ENCODE measurements at places on chromosomes 1 and 21.

GRCh38 chr1:23743287-23744152, at the start of gene ELOA:
TSS of gene ELOA (plus strand) at chr1:23743471. CDS start at chr1:23743504, 33 bp downstream.
- peak within 1 kb of the TSS; percentile 93 for H3K27ac ChIP-seq
- H3K4me1 ChIP-seq = peaks cover 48% of the 10 kb centered on the region
- H3K36me3 ChIP-seq = peaks cover 22% of the 10 kb centered on the region
- DNase-seq = peak; percentile 88

DNA sequence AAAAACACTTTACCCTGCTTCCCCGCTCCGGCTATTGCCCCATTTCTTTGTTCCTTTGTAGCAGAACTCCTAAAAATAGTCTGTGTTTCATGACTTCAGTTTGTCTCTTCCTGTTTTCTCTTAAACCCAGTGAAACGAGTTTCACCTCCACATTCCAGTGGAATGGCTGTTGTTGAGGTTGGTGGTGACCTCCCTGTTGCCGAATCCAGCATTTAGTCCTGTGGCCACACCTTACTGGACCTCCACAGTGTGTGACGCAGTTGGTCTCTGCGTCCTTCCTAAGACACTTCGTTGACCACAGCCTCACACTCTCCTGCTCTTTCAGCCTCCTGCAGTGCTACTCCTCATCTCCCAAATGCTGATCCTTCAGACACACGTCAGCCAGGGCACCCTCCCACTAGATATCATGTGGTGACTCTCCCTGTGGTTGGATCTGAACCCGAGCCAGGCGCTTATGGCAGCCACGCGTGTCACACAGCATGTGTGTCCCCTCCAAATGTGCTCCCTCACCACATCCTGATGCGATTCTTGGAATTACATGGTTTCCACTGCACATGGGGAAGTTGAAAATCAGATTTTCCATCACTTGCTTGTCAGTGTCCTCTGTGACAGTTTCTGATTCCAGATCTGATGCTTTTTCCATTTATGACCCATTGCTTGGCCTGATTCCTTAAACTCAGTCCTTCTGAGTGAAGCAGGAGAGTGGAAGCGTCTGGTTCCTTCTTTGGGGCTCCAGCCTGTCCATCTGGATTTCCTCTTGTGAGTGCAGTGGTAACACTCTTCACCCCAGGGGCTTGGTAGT, 99.1 kb upstream of the ARTN start:
- peaks cover 7% of the 10 kb centered on the region for H3K36me3 ChIP-seq
- no peaks in the 10 kb centered on the region for H3K27me3 ChIP-seq
- H3K4me1 ChIP-seq = peaks cover 56% of the 10 kb centered on the region
- H3K4me3 ChIP-seq = no peak overlapping the region
- DNase-seq = no peak
- no peak overlapping the region for H3K27ac ChIP-seq

GRCh38 chr1:53220962-53221286, 490 bp upstream of the CZIB start:
- peak overlapping the region; percentile 87 for H3K4me3 ChIP-seq
- H3K27me3 ChIP-seq = no peaks in the 10 kb centered on the region
- H3K27ac ChIP-seq = peak overlapping the region; percentile 96
- H3K36me3 ChIP-seq = peaks cover 4% of the 10 kb centered on the region

GRCh38 chr1:42417166-42417565, 36.6 kb downstream of the RIMKLA start:
- no peaks in the 10 kb centered on the region for H3K36me3 ChIP-seq
- H3K27ac ChIP-seq = no peak overlapping the region
- no peak for DNase-seq
- H3K4me3 ChIP-seq = no peak overlapping the region

DNA sequence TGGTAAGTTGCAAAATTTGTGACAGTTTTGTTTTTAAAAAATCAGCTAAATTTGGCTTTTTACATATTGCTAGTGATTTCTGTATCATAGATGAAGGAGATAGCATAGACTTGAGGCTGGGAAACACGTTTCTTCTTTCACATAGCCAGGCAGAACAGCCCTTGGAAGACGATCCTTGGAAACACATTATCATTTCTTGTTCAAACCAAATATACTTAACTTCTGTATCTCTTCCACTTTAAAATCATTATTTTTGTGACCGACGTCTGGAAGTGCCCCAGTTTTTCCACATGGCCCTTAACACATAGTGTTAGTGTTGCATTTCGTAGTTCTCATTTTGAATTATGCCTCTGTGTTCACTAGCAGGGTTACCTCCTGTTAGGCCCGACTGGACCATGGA, 193.5 kb downstream of the SDCCAG8 start:
- H3K36me3 ChIP-seq = peaks cover 3% of the 10 kb centered on the region
- H3K4me1 ChIP-seq = peaks cover 14% of the 10 kb centered on the region
- no peak overlapping the region for H3K4me3 ChIP-seq

DNA sequence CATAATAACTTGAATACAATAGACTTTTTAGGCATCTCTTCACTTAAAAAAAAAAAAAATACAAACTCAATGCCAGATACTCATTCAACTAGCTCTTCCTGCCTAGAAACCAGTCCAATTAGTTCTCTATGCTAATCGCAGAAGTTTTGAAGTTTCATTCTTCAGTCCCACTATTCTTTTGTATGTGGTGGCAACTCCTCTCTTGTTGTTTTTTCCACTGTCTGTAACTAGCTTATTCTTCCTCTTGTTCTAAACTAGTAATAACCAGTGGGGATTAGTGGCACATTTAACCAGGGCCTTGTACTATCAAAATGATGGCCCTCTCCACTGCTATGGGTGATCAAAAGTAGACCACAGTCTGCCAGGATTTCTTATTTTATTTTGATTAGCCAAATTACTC, 52.5 kb downstream of the SELENOF start:
- H3K4me1 ChIP-seq = peaks cover 3% of the 10 kb centered on the region
- H3K4me3 ChIP-seq = no peak overlapping the region
- DNase-seq = no peak
- no peaks in the 10 kb centered on the region for H3K27me3 ChIP-seq

DNA sequence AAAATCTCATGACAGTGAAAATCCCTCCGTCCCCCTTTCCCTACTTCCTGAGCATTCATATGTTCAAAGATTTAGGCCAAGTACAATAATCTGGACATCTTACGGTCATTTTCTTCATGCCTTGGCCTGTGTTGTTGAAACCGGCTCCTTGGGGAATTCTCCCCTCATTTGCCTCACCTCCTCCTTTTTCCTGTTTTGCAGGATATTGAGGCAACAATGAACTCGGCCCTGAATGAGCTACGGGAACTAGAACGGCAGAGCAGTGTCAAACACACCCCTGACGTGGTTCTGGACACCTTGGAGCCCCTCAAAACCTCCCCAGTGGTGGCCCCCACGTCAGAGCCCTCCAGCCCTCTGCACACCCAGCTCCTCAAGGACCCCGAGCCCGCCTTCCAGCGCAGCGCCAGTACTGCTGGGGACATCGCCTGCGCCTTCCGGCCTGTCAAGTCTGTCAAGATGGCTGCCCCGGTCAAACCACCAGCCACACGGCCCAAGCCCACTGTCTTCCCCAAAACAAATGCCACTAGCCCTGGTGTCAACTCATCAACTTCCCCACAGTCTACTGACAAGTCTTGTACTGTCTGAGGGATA, 9.3 kb upstream of the IKBKE start:
- DNase-seq = no peak
- no peak overlapping the region for H3K27ac ChIP-seq
- peaks cover 19% of the 10 kb centered on the region for H3K36me3 ChIP-seq
- H3K4me1 ChIP-seq = peaks cover 39% of the 10 kb centered on the region
- no peaks in the 10 kb centered on the region for H3K27me3 ChIP-seq
- H3K4me3 ChIP-seq = no peak overlapping the region

DNA sequence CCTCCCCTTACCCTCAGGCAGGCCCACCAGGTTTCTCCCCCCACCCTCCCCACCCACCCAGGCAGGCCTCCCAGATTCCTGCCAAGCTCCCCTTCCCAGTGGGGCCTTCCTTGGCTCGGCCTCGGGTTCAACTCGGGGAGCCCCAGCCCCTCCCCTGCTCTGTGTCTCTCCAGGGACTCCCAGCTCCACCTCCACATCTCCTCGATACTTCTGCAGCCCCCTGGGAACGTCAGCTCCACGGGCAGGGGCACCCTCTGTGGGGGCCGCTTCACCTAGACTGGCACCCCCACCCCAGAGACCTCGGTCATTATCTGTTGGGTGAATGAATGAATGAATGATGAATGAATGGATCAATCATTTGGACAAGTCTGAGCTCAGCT, 775 bp downstream of the MMEL1 start:
- no peaks in the 10 kb centered on the region for H3K4me1 ChIP-seq
- peaks cover 47% of the 10 kb centered on the region for H3K27me3 ChIP-seq
- H3K27ac ChIP-seq = no peak overlapping the region
- H3K4me3 ChIP-seq = no peak overlapping the region

GRCh38 chr1:171743081-171743870, 1.4 kb upstream of the VAMP4 start:
- H3K4me3 ChIP-seq = peak overlapping the region; percentile 94
- peak; percentile 23 for DNase-seq
- H3K4me1 ChIP-seq = peaks cover 54% of the 10 kb centered on the region
- peaks cover 12% of the 10 kb centered on the region for H3K36me3 ChIP-seq
- H3K27me3 ChIP-seq = no peaks in the 10 kb centered on the region
- peak overlapping the region; percentile 100 for H3K27ac ChIP-seq

DNA sequence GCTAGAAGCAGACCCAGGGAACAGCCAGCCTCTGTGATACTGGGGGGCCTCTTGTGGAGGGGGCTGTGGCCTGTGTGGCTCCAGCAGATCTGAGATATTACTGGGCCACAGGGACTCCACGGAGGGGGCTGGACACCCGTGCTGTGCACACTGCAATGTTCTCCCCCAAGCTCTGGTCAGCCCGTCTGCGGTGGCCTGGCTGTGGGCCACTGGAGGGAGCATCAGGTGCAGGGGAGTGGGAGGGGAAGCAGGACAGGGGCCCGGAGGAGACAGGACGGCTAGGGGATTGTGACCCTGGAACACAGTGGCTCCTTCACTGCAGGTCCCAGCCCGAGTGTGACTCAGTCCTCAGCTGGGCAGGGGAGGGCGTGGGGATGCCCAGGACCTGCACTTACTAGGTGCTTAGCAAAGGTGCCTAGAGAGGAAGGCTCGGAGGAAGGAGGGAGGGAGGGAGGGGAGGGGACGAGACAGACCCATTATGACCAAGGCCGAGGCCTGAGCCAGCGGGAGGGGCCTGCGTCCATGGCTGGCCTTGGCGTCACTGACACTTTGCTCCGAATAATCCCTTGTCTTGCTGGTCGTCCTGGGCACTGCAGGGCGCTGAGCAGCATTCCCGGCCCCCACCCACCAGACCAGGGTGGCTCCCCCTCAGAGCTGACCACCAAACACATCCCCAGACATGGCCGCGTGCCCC, 44.2 kb downstream of the PRDM16 start:
- H3K36me3 ChIP-seq = no peaks in the 10 kb centered on the region
- DNase-seq = no peak
- no peaks in the 10 kb centered on the region for H3K27me3 ChIP-seq
- no peaks in the 10 kb centered on the region for H3K4me1 ChIP-seq
- H3K27ac ChIP-seq = no peak overlapping the region

- no peak for DNase-seq
- H3K4me3 ChIP-seq = no peak overlapping the region
- no peak overlapping the region for H3K27ac ChIP-seq
- H3K4me1 ChIP-seq = no peaks in the 10 kb centered on the region
These were observed 6.1 kb upstream of the TINAGL1 start for GRCh38 chr1:31570228-31570627.

DNA sequence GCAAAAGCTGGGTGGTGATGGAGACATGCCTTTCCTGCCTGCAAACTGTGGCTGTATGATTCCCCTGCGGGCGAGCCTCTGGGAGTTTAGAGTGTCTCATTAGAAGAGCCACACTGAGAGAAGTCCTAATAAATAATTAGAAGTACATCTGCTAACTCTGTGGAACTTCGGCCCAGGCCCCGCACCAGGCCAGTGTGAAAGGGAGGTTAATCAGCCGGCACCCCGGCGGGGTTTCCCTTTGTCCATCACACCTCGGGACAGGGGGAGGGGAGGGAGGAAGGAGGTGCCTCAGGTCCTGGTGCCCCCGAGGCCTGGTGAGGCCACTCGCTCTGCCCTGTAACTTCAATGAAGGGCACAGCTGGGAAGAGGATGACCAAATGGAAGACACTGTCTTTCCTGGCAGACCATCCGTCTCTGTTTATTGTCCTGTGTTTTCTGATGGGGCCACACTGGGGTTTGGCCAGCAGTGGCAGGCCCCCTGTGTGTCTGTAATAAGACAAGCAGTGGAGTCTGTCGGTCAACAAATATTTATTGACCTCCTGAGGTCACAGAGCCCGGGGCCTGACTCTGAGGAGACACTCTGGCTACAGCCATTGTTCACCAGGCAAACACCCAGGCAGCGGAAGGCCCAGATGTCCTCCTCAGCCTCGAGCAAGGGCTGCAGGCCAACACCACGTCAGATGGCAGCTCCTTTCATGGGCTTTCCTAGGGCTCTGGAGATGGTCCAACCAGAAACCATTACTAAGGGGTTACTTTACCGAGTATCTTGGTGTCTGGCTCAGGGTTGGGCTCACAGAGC, 267.5 kb upstream of the RAB4A start:
- H3K36me3 ChIP-seq = no peaks in the 10 kb centered on the region
- peaks cover 5% of the 10 kb centered on the region for H3K27me3 ChIP-seq
- no peak overlapping the region for H3K27ac ChIP-seq
- no peak overlapping the region for H3K4me3 ChIP-seq
- peaks cover 13% of the 10 kb centered on the region for H3K4me1 ChIP-seq
- no peak for DNase-seq

DNA sequence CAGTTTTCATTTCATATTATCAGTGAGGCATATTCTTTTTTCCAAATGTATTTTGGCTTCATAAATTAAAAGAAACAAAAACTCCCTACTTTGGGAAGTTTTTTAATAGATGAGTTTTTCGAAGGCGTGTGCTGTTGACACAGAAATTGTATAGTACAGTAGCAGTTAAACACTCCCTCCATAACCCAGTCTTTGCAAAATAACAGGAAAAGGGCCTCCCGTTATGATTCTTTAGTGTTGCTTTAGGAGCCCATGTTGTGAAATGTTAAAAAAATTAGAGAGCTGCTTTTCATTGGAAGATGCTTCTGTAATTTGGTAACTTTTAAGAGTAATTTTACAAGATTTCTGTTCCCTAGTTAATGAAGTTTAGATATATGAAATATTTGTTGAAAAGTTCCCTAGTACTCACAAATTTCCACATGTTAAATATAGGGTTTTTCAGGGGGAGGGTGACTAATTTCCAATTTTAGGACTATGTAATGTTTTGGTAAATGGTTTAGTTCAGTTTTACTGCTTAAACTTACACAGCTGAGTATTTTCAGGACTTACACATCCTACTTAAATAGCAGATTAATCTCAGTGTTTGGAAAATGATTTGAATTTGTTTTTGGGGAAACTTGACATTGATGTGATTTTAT, 2.0 kb downstream of the CAMSAP2 start:
- H3K4me3 ChIP-seq = no peak overlapping the region
- peaks cover 2% of the 10 kb centered on the region for H3K36me3 ChIP-seq
- no peak for DNase-seq
- peaks cover 30% of the 10 kb centered on the region for H3K4me1 ChIP-seq
- H3K27me3 ChIP-seq = peaks cover 27% of the 10 kb centered on the region
- no peak overlapping the region for H3K27ac ChIP-seq

GRCh38 chr1:204221271-204221670, 7.5 kb upstream of the GOLT1A start:
- no peak overlapping the region for H3K27ac ChIP-seq
- no peaks in the 10 kb centered on the region for H3K4me1 ChIP-seq
- H3K27me3 ChIP-seq = peaks cover 7% of the 10 kb centered on the region
- no peak for DNase-seq
- H3K4me3 ChIP-seq = no peak overlapping the region
- H3K36me3 ChIP-seq = no peaks in the 10 kb centered on the region

Data from activated naive CD4-positive, alpha-beta T cell treated with anti-CD3 and anti-CD28 coated beads, Interleukin-2, amount 10 ng/mL, durations not matched to agents 7 days and 5 days (primary cell).